ENCODE measurements at places on chromosomes 11 and 22.

DNA sequence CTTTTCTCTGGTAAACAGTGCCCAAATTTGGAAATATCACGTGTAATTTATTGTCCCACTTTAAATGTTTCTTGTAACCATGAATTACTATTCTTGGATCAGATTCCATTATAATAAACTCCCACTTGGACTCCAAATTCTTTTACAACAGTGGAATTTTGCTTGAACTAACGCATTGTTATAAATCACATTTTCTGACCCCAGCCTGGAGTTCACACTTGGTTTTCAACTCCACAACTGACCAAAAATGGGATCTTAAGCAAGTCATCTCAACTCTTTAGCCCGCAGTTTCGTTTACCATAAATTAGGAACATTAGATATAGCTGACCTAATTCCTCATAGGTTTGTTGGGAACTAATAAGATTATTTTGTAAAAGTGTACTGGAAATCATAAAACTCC is 336.8 kb upstream of the NCAM1 start:
- no peak for DNase-seq

GRCh38 chr22:45225732-45226502 is 14.8 kb downstream of the KIAA0930 start:
- no peak for DNase-seq

GRCh38 chr11:120170741-120171261 is 32.9 kb upstream of the TRIM29 start:
- DNase-seq: no peak

- DNase-seq: no peak
Measured at GRCh38 chr11:112082729-112083128, 3.8 kb downstream of the TIMM8B start.

GRCh38 chr22:29503811-29504372 is 23.9 kb downstream of the NEFH start:
- DNase-seq: no peak

- DNase-seq: no peak
Measured at GRCh38 chr11:118689503-118689851, 10.0 kb upstream of the TREH start.

GRCh38 chr11:126310200-126310991 is 6.5 kb downstream of the DCPS start:
- peak; percentile 83 for DNase-seq

GRCh38 chr11:122743949-122744348 is 88.4 kb downstream of the UBASH3B start:
- no peak for DNase-seq

- DNase-seq: no peak
Measured at GRCh38 chr11:3738241-3738640, 59.1 kb downstream of the NUP98 start.

DNA sequence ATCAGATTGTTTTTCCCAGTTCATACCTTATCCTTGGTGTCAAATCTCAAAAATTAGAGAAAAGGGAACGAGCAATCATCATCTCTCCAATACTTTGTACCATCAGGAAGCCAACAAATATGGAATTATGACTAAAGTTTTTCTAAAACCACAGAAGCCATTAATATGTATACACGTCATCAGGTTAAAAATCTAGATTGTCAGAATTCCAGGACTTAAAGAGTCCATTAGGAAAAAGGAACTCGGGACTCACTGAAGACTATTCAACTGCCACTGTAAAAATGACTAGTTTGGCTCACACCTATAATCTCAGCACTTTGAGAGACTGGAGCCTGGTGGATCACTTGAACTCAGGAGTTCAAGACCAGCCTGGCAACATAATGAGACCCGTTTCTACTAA is 344.4 kb upstream of the LRRC4C start:
- no peak for DNase-seq

DNA sequence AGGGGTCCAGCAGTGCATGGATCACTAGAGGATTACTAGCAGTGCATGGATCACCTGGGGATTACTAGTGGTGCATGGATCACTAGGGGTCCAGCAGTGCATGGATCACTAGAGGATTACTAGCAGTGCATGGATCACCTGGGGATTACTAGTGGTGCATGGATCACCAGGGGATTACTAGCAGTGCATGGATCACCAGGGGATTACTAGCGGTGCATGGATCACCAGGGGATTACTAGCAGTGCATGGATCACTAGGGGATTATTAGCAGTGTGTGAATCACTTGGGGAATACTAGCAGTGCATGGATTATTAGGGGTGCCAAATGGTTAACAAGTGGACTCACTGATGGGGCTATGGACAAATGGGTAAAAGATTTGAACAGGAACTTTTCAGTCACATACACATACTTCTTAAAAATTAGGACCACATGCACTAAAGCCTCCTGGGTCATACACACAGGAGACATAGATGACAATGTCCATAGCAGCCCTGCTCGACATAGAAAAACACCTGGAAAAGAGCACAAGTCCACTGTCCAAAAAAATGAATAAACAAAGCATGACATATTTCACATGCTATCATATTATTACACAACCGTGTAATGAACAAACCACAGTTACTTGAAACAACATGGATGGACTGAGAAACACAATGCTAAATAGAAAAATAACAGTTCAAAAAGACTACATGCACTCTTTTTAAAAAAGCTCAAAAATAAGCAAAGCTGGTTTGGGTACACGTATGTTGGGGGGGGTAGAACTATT is 109.8 kb downstream of the CD44 start:
- no peak for DNase-seq

DNA sequence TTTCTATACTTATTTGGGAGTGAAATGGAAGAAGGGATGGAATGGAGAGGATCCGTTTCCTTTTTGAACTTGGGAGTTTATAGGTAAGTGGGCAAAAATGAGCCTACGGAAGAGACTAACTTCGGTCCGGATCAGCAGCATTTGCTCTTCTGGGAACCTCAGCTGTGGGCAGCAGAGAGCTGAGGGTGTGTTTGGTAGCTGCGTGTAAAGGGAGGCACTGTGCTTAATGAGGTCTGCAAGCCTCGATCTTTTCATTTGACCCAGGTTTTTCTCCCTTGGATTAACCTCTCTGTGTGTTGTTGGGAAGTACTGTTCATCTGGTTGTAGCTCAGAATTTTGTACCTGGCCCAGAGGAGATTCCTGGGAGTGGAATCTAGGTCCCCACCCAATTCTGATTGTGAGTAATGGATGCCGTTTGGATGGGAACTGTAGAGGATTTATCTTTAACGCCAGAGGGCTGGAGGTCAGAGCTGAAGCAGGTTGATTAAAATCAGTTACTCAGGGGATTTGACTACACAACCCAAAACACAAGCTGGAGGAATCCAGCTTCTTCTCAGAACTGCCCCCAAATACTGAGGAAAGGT is 201.6 kb upstream of the SORL1-AS1 start:
- no peak for DNase-seq

DNA sequence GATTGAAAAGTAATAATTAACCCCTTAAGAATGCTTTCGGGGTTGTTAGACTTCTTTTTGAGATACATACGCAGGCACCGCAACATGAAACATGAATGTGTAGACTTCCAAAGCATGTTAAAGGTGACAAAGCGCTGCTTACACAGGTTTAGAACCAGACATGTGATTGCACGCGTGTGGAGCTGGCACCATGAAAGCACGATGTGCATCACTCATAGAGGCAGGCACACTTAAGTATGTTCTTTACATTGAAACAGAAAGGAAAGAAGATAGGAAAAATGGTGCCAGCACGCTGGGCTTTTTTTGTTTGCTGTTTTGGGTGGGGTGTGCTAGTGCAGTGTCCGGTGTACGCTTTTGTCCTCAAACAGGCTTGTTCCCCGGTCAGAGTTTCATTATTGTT is 83.6 kb upstream of the PPARA start:
- DNase-seq: no peak

GRCh38 chr22:36830601-36831000 is 13.8 kb upstream of the PVALB start:
- DNase-seq: no peak

- DNase-seq: no peak
Measured at GRCh38 chr11:117610045-117610444, 187.0 kb downstream of the DSCAML1 start.

DNA sequence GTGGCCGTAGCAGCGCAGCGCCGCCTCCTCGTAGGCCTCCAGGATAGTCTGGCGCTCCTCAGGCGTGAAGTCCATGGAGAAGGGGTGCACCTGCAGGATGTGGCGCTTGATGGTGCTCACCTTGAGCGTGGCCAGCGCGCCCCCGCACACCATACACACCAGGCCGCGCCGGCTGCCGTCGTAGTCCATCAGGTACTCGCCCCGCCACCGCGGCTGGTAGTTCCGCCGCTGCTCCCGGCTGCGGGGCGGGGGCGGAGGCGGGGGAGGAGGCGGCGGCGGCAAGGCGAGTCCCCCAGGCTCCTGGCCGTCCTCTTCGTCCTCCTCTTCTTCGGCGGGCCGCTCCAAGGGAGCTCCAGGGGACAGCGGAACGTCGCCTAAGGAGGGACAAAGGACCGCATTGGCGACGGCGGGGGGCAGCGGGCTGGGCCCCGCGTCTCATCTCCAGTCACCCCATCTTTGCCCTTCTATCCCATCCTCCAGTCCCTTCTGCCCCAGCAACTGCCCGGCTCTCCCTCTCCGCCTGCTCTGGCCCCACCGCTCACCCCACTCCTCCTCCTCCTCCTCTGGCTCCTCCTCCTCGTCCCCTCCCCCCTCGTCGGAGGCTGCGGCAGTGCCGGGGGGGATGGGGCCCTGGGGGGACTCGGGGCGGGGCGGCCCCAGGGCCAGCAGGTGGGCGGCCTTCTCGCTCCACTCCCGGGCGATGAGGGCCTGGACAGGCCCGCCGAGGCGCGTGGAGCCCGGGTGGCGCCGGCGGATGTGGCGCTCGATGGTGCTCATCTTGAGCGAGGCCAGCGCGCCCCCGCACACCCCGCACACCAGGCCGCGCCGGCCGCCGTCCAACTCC is 4.9 kb downstream of the ZFTA start:
- DNase-seq: peak; percentile 77

DNA sequence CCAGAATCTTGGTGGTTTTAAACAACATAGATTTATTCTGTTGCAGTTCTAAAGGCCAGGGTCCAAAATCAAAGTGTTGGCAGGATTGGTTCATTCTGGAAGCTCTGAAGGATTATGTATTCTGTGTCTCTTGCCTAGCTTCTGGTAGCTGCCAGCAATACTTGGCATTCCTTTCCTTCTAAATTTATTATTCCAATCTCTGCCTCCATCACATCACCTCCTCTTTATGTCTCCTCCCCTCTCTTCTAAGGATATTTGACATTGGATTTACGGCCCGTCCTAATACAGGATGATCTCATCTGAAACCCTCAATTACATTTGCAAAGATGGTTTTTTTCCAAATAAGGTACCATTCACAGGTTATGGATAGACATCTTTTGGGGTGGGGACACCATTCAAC is 186.5 kb downstream of the SBF2 start:
- DNase-seq: no peak

GRCh38 chr22:36147196-36147791 is 13.3 kb downstream of the APOL3 start:
- DNase-seq: no peak

DNA sequence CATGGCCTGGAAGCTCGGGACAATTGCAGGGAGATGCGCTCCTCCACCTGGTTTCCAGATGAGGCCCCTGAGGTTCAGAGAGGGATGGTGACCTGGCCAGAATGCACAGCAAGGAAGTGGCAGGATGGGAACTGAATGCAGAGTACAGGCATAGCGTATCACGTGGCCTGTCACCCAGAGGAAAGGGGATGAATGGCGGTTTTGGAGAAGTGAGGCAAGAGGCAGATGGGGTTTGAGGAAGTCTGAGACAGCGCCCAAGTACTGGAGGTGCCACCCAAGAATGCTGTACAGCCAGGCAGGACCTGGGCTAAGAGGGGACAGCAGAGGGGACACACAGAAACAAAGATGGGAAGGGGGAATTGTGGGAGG is 4.9 kb downstream of the RAB3IL1 start:
- DNase-seq: no peak

GRCh38 chr22:31871480-31871879 is 72.9 kb upstream of the YWHAH start:
- no peak for DNase-seq

- DNase-seq: no peak
Measured at GRCh38 chr11:80168796-80169195, 728.0 kb upstream of the TENM4 start.

DNA sequence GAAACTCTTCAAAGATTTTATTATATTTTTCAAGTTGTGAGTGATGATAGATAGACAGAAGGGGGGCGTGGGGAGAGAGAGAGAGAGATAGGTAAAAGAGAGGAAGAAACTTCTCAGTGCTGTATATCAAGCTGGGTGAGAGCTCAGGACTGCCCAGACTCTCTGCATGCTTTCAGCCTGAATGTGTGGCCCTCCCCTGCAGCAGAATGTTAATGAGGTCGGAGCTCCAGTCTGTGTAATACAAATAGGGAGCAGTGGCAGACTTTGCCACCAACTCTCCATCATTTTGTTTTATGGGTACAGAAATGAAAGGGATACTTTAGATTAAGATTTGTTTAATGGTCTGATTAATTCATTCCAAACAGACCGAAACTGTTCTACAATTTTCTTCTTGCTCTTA is 752.8 kb downstream of the OPCML start:
- DNase-seq: peak; percentile 22

GRCh38 chr11:62341588-62341987 is 4.3 kb downstream of the ASRGL1 start:
- DNase-seq: no peak

DNA sequence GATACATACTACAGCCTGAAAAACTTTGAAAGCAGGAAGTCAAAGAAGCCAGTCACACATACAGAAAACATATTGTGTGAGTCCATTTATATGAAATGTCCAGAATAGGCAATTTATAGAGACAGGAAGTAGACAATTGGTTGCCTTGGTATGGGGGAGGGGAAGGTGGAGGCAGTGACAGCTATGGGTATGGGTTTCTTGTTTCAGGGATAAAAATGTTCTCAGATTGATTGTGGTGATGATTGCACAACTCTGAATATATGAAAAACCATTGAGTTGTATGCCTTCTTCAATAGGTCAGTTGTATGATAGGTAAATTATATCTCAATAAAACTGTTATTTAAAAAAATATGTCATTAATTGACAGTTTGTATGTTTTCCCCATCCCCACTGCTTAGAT is 137.6 kb downstream of the SNX19 start:
- DNase-seq: no peak

DNA sequence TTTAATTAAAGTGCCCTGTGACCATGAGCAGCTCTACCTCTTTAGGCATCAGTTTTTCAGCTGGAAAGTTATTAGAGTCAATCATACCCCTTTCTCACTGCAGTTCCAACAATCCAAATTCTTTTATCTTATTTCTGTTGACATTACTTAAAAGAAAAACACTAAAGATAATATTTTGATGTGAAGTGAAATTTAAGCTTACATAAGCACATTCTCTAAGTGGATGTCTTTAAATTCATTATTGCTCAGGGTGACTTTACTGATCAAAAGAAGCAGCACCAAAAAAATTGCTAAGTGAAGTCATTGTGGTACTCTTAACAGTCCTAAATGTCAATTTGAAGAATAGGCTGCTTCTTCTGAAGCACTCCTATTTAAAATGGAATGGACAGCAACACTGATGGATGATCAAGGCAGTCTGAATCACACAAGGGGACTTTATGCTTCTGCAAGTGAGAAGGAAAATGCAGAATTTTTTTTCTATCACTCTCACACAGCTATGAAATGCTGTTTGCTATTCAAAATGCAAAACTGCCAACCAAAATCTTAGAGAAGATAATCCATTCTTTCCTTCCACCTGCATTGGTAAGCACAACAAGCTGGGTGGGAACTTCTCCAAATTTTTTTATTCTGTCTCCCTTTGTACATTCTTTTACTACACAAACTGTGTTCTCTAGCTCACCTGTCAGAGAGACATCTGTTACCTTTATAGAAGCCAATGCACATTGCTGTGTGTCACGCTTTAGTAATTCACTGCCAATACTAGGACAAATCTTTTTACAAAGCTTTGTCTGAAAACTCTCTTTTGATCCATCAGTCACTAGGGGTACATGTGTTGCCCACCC is 179.9 kb downstream of the GRIA4 start:
- DNase-seq: no peak

All from iPS-NIHi11 (cell line).